H54 (cell line): ENCODE measurements at places on chromosomes 6 and 20.

GRCh38 chr6:63553208-63553607 lies 19.1 kb upstream of the LOC128125822 start:
- DNase-seq = no peak

DNA sequence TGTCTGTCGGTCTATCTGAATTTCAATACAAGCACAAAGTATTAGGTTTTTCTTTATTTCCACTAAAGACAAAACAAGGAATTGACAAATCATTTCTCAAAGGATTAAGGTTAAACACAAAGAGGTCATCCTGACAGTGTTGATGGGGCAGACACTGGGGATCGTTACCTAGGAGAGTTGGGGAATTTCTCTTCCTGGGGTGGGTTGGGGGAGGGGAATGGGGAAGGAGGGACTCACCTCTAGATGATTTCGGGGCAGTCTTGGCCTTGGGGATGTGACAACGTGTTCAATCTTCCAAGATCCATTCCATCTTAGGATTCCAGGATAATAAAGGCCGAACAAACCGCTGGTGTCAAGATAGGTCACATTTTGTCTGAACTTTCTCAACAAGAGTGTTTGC lies 35.4 kb upstream of the FOXA2 start:
- no peak for DNase-seq

DNA sequence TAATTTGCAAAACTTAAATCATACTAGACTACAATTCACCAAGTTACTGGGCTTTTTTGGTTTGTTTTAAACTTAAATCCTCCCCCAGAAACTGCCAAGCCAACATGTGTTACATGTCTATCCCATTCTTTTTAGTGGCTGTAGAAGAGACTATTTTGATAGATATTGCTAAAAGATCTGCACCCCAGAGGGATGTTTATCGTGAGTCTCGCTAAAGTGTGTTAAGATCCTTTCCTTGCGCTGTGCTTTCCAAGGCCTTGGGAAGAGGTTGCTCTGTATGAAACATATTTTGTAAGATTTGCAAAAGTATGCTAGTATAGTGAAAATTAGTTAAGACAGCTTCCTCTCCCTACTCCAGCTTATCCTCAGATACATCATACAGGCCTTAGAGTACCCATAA lies 63.0 kb downstream of the GPX5 start:
- no peak for DNase-seq

DNA sequence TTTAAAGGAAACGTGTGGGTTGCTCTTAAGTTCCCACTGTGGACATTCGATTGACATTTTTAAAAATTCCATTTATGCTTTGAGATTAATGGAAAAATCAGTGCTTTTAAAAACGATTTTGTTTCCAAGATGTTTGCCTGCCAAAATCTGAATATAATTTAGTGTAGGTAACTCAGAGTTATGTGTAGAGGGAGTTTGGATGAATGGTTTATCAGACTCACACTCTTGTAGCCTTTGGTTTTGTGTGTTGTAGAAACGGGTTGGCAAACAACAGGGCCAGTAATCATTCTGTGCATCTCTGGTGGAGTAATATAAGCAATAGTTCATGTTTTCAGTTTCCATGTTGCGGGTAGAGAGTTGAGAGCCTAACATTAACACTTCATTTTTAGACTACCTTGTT lies 140.6 kb downstream of the RPS12 start:
- DNase-seq = no peak

GRCh38 chr6:83463886-83464285 lies 33.0 kb upstream of the ME1 start:
- DNase-seq = no peak

DNA sequence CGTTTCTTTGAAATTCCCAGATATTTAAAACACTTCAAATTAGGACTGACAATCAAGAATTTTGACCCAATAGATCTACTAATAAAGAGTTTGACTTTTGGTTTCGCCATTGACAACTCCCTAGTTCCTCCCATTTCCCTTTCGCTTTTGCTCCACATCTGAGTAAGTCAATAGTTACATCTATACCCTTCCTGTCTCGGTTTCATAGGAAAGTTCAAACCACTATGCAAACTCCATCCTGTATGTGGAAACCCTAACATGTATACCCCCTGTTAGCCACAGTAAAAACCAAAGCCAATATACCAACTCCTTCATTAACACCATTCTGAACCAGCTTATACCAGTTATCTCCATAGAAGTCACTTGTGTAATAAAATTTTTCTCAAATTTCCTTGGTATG lies 311.1 kb downstream of the MMUT start:
- no peak for DNase-seq
